ENCODE measurements at places on chromosomes 16 and 17. TPM values are rescaled to one million over a fixed set of nuclear protein-coding genes. Genes with fewer than 3 reads are reported as not detected.

- DNase-seq: no peak
These were observed 197.8 kb upstream of the PIRT start for GRCh38 chr17:11035681-11036080.

- no peak for DNase-seq
These were observed 3.9 kb upstream of the ALDH3A2 start for GRCh38 chr17:19644493-19645210.

DNA sequence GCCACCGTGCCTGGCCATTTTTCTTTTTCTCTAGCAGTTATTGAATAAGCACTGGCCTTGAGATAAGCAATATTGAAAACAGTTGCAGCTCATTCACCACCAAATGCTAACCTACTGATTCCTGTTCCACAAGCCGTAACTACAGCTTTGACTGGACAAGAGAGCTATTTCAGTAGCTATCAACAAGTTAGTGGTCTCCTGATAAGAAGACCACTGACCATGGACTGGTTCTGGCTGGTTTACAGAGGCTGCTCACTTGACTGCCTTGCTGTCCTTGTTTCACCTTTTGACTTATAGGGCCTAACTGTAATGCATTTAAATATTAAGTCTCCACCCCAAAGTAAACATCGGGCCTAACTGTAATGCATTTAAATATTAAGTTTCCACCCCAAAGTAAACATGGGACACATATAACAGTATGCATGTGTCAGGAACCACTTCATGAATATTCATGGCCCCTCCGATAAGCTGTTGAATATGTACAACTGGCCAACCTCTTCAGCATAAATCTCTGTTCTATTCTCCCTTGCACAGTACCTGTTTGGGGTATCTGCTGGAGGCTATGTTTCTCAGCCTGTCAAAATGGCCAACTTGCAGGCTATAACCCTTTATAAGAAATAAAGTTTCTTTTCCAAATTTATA, 94.1 kb downstream of the USP32 start:
- no peak for DNase-seq

DNA sequence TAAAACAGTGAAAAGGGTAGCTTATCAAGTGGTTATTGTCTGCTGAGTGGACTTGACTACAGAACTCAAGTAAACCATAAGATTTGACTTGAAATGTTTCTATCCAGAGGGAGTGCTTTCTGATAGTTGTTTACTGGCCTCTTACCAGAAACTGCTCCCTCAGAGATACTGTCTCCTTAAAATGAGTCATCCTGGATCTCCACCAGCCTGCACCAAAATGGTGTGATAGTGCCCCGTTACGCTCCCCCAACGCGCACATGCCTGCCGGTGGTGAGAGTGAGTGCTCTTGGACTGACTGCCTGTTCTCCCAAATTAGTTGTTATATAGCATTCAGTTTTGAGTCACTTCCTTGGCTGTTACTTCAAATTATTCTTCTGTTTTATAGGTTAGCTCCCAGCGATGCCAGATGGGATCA, 22.9 kb downstream of the PRCD start:
- DNase-seq: no peak

GRCh38 chr17:68458260-68459036, 1.2 kb upstream of the WIPI1 start:
- DNase-seq: peak; percentile 56

- DNase-seq: peak; percentile 39
These were observed 9.1 kb upstream of the CCL5 start for GRCh38 chr17:35889241-35889640.

GRCh38 chr17:62852195-62852594, 44.1 kb upstream of the MARCHF10 start:
- DNase-seq: no peak

DNA sequence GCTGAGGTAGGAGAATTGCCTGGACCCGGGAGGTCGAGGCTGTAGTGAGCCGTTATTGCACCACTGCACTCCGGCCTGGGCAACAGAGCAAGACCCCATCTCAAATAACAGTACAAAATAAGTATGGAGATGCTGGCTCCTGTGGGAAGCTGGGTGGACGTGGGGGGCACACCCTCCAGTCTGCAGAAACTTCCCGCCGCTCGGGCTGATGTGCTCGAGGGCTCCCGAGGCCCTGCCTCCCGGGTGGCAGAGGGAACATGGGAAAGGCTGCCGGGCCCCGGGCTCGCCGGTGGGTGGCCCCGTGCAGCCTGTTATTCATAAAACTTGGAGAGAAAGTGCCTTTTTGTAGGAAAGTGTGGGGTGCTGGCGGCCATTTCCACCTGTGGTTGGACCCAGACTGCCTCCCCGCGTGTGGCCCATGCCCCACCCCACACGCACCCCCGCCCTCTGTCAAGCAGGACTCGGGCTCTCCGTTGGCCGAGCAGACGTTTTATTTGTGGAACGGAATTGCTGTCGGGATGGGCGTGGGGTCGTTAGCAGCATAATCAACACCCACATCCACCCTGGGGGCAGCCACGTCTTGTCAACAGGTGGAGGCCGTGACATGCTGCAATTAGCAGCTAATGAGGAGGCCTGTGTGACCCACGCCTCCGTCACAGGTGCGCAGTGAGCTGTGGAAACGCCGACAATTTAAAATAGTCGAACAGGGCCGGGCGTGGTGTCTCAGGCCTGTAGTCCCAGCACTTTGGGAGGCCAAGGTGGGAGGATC, 7.4 kb upstream of the CIAO3 start:
- DNase-seq: no peak

GRCh38 chr16:46889942-46890300, 5.8 kb downstream of the GPT2 start:
- no peak for DNase-seq

DNA sequence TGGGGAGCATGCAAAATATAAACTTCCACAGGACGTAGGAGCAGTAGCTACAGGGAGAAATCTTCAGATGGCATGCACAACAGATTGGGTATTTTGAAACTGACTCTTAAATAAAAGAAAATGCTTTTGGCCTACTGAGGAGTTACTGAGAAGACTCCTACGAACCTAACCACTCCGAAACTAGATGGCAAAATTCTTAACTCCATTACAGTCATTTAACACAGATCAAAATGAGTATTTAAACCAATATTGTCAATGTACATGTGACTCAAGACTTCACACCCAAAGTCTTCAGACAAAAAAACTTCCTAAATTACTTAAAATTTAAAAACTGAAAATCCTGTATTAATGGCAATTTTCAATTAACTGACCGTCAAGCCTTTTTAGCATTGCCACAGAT, 8.4 kb upstream of the TERB1 start:
- no peak for DNase-seq

DNA sequence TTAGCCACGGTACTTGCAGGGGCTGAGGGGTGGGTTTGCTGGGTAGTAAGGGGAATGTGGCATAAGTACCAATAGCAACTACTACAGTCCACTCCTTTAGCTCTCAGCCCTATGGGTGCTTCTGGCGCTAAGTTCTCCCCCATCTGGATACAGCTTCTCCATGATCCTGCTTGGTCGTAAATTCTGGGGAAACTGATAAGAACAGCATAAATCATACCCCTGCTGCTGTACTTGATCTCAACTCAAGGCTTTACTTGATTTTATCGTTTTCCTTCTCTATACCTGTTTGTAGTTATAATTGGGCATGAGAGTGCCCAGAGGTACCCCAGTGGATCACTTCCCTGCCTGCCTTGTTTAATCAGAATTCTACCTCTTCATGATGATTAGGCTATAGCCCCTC, 331.4 kb downstream of the PMP22 start:
- DNase-seq: no peak

DNA sequence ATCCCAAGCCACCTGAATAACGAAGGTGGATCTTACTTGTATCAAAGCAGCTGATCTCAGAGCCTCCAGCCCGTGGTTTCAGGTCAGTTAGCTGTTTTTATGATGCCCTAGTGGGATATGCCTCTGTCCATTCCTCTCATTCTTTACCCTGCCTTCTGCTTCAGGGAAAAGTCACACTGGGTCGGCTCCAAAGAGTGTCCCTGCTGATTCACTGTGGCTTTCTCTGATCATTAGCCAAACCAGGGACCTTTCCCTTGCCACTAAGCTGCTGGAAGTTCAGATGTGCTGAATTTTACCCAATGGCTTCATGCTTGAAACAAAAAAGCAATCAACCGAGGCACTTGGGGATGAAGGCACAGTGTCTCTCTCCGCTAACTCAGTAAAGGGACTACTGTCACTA, 170.2 kb upstream of the SALL1 start:
- DNase-seq: no peak

- DNase-seq: no peak
These were observed 31.9 kb downstream of the ZC3H18 start for GRCh38 chr16:88602091-88602490.

GRCh38 chr16:984121-984694, 2.6 kb downstream of the SOX8 start:
- DNase-seq: no peak

The FAM83G gene
- 11.3 TPM for total RNA-seq

The C16orf89 gene
- total RNA-seq: not detected

The KRTAP3-3 gene
- total RNA-seq: not detected

The KRTAP4-3 gene
- total RNA-seq: not detected

Measured in activated T-cell treated with anti-CD3 and anti-CD28 coated beads, Interleukin-2, amount 50 U/mL, for 72 hours (primary cell).